ENCODE measurements at places on chromosomes 13 and 19.

DNA sequence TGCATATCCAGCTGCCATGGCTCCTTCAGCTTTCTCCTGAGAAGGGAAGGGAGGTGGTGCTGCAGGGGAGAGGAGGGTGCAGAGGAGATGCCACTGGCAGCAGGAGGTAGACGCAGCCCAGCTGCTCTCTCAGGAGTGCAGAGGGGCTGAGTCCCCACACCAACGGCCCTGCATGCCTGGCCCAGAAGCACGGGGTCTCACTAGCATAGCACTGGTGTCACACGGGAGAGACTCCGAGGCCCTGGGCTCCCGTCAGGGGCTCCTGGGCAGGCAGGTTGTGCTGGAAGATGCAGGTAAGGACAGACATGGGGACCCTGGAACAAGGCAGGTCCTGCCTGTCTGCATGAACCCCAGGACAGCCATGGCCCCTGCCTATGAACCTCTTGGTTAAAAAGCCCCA is 80.1 kb downstream of the C1QTNF9 start:
- DNase-seq: no peak

DNA sequence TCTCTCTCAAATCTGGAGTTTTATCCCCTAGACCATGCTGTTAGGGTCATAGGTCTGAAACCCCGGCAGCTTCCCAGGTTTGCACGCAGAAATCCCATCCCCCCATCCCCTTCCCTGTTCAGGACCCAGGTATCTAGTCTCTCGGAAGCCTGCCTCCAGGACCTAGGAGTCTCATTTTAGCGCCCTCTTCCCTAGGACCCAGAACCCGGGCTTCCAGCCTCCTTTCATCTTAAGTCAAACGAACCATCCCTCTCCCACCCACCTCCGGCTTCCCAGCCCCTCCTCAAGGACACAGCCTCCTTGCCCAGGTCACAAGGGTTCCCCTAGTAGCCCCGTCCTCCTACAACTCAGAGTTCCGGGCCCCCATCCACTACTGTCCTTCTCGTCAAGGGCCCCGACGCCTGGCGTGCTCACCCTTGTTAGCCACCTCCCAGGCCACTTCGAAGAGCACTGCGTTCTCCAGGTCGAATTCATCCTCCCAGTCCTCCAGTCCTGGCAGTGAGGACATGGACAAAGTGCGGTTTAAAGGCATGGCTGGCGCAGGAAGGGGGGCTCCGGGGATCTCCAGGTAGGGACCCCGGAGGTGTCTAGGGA is 431 bp downstream of the GYS1 start:
- no peak for DNase-seq

DNA sequence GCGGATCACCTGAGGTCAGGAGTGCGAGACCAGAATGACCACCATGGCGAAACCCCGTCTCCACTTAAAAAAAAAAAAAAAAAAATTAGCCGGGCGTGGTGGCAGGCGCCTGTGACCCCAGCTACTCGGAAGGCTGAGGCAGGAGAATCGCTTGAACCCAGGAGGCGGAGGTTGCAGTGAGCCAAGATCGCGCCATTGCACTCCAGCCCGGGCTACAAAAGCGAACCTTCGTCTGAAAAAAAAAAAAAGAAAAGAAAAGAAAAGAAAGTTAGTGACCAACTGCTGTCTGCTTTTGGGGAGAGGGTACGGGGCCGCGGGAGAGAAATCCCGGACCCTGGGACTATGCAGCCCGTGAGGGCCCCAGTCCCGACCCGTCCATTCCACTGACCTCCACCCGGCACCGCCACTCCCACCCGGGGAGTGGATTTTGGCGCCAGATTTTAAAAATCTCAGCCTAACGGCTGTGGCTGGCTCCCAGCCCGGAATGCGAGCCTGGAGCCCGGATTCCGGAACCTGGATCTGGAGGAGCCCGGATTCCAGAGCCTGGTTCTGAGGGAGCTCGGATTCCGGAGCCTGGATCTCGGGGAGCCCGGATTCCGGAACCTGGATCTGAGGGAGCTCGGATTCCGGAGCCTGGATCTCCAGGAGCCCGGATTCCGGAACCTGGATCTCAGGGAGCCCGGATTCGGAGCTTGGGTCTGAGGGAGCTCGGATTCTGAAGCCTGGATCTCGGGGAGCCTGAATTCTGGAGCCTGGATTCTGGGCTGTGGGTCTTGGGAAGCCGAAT is 6.1 kb upstream of the LMNB2 start:
- DNase-seq: no peak

GRCh38 chr19:37699057-37699456 is 20.5 kb downstream of the ZNF607 start:
- DNase-seq: no peak

GRCh38 chr13:63838366-63839110 is 2422.9 kb upstream of the PCDH20 start:
- no peak for DNase-seq

- no peak for DNase-seq
These were observed 2.3 kb upstream of the LGALS7B start for GRCh38 chr19:38786572-38787265.

GRCh38 chr19:32330213-32330857 is 15.1 kb upstream of the ZNF507 start:
- DNase-seq: no peak

GRCh38 chr13:31207661-31208552 is 8.1 kb downstream of the B3GLCT start:
- DNase-seq: no peak

DNA sequence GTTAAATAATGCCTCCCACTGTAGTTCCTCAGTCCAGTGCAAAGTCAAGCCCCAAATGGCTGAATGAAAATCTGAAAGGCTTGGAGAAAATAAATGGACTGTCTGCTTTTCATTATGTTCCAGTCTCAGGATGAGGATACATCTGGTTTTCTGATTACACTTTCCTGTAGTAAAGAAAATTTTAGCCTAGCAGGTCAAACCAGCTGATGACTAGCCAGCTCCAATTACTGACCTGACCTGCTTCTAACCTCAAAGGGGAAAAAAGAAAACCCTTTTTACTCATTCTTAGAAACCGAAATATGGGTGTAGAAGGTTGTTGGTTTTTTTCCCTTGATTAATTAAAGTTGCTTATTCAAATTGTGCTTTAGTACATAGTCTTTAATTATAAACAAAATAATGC is 418.4 kb downstream of the EFNB2 start:
- no peak for DNase-seq

GRCh38 chr19:3263866-3264265 is 39.4 kb downstream of the CELF5 start:
- no peak for DNase-seq

DNA sequence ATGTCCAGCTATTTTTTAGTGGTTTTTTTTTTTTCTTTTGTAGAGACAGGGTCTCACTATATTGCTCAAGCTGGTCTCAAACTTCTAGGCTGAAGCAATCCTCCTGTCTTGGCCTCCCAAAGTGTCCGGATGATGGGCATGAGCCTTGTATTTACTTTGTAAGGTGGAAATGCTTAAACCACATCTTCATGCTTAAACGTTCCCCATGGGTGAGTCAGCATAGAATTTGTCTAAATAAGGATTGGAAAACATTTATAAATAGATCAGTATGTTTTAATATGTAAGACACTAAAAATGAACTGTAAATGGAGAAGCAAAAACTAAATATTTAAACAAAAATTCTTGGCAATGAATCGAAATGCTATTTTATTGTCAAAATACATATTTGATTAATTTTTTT is 698.0 kb downstream of the PCDH9 start:
- no peak for DNase-seq

DNA sequence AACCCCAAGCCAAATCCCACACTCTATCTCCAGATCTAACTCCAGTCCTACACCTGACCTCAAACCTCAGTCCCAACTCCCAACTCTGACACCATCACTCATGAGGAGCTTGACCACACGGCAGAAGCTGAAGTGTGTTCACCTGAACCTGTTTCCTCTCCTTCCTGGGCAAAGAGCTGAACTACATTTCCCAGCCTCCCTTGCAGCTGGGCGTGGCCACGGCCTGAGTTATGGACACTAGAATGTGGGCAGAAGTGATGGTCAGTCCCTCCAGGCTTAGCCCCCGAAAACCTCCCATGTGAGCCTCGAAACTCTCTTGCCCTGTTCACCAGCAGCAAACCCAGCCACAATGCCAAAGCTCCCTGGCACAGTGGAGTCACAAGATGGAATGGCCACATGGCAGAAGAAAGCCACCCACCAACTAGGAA is 19.5 kb upstream of the MEIS3 start:
- DNase-seq: no peak

DNA sequence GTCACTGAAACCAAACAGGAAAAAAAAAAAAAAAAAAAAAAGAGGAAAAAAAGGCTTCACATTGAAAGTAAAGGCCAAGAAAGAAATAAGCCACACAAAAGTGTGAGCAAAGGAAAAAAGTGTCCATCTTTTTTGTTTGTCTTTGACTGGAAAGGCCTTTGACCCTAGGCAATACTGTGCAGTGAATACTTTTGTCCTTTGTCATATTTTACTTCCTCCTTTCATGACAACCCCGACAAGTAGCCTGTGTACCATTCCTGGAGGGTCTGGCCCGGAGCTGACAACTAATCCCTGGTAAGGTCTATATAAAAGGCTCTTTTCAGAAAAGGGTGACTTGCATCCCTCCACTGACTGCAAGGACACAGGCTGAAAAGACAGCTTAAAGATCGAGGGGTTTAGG is 12.9 kb upstream of the MICU2 start:
- no peak for DNase-seq

- DNase-seq: no peak
These were observed 56.1 kb downstream of the DOCK9 start for GRCh38 chr13:98921786-98922185.

DNA sequence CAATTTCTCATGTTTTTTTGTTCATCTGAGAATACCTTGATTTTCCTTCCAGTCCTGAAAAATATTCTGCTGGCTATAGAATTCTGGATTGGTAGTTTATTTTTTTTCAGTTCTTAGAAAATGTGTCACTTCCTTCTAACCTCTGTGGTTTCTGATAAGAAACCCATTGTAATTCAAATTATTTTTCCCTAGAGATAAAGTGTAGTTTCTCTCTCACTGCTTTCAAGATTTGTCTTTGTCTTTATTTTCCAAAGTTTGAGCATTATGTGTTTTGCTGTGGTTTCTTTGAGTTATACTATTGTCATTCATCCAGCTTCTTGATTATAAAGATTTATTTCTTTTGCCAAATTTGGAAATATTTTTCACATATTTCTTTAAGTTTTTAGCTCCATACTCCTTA is 324.0 kb upstream of the SPRY2 start:
- no peak for DNase-seq

DNA sequence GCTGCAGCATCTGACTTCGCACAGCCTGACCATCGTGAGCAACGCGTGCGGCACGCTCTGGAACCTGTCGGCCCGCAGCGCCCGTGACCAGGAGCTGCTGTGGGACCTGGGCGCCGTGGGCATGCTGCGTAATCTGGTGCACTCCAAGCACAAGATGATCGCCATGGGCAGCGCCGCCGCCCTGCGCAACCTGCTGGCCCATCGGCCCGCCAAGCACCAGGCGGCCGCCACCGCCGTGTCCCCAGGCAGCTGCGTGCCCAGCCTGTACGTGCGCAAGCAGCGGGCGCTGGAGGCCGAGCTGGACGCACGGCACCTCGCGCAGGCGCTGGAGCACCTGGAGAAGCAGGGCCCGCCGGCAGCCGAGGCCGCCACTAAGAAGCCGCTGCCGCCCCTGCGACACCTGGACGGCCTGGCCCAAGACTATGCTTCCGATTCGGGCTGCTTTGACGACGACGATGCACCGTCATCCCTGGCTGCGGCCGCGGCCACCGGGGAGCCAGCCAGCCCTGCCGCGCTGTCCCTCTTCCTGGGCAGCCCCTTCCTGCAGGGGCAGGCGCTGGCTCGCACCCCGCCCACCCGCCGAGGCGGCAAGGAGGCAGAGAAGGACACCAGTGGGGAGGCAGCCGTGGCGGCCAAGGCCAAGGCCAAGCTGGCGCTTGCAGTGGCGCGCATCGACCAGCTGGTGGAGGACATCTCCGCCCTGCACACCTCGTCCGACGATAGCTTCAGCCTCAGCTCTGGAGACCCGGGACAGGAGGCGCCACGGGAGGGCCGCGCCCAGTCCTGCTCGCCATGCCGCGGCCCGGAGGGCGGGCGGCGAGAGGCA is 13.6 kb downstream of the C19orf25 start:
- DNase-seq: no peak

DNA sequence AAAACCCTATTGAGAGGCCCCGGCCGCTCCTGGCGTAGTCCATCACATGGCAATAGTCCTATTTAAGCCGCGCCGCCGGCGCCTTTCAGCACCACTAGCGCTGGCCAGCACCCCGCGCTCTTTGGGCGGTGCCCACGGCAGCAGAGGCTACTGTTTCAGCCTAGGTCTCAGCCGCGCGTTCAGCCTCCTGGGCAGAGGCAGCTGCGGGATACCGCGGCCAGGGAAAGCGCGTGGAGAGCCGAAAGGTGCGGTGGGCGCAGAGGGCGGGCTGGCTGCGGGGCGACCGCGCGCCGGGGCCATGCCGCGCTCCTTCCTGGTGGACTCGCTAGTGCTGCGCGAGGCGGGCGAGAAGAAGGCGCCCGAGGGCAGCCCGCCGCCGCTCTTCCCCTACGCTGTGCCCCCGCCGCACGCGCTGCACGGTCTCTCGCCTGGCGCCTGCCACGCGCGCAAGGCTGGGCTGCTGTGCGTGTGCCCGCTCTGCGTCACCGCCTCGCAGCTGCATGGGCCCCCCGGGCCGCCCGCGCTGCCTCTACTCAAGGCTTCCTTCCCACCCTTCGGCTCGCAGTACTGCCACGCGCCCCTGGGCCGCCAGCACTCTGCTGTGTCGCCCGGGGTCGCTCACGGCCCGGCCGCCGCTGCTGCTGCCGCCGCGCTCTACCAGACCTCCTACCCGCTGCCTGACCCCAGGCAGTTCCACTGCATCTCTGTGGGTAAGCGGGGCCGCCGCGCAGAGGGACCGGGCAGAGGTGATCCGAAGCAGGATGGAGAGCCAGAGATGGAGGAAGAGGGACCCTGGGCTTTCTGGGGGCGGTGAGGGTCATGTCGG is at the start of gene GSX1:
GSX1 (plus strand) TSS at position 91 of the 826 bp plus-strand sequence; CDS start at position 299, 208 bp downstream.
- DNase-seq: no peak

DNA sequence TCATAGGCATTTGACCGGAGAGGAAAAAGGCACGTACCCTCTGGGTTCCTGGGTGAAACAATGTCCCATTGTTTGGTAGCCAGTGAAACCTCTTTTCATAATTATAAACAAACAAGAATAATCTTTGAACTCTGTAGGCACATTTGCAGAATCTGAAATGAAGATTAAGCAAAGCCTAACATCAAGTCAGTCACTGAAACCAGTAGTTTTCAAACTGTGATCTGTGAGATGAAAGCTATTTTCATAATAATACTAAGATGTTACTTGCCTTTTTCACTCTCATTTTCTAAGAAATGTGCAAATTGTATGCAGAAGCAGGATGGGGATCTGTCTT is 105.4 kb downstream of the WDFY2 start:
- no peak for DNase-seq

- no peak for DNase-seq
These were observed 2.5 kb downstream of the NPAS1 start for GRCh38 chr19:47022140-47022536.

- no peak for DNase-seq
These were observed 5.0 kb downstream of the CLEC11A start for GRCh38 chr19:50728084-50728737.

DNA sequence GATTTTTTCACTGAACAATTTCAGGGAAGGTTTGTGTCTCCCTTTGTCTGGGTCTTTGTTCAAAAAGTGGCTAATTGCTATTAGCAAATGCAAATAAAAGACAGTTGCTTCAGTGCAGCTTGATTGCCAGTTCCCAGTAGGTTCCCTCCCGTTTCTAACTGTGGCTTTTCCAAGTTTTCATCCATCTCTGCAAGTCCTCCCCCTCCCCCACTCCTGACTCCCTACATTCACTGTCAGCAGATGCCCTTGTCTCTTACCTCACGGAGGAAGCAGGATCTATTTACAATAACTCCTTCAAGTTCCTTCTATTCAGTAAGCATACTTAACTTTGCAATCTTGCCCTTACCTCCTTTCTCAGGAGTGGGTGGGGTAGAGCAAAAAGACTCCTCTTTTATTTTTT is 55.4 kb upstream of the SCEL start:
- DNase-seq: no peak
